8988T (cell line): ENCODE measurements at places on chromosomes 4 and X.

DNA sequence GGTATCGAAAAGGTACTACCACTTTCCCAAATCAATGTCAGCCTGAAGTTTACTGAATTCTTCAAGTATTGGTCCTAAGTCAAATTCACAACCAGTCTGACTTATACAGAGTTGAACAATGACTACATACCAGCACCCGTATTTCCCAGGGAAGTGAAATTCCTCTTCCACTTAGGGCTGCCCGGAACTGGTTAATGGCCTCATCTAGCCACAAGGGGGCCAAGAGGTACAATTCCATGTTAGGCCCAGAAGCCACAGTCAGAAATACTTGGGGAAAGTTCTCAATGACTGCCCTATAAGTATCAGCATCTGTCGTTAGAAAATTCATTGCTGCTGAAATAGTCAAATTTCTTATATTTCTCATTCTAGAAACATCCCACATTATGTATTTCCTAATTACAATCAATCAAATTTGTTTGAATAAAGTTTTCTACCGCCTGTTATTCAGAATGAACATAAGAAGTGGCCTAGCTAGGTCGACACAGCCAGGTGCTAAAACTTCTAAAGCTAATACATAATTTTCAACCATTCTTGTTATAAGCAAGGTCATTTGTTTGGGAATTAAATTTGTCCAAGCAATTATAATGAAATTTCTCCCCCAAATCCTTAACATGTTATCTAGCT lies 5.6 kb upstream of the PCDH7 start:
- DNase-seq: no peak

GRCh38 chr4:117968606-117969005 lies 65.7 kb upstream of the NDST3 start:
- DNase-seq: no peak

GRCh38 chrX:23844502-23845138 lies 61.6 kb downstream of the SAT1 start:
- no peak for DNase-seq

DNA sequence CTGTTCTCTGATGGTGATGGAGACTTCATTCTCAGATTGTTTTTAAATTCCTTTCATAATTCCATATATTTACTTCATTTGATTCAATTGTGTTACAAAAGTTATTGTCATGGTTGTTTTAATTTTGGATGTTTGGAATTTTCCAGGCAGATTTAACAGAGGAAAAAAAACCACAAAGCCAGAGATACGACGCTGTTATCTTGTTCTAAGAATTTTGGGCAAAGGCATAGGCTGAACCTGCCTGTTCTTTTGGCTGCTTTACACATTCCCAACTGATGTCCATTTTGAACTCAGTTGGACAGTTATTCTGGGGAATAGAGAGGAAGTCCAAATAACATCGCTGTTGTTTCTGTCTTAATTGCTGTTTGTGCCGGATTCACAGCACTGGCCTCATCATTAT lies 65.7 kb downstream of the LINC00632 start:
- DNase-seq: no peak

DNA sequence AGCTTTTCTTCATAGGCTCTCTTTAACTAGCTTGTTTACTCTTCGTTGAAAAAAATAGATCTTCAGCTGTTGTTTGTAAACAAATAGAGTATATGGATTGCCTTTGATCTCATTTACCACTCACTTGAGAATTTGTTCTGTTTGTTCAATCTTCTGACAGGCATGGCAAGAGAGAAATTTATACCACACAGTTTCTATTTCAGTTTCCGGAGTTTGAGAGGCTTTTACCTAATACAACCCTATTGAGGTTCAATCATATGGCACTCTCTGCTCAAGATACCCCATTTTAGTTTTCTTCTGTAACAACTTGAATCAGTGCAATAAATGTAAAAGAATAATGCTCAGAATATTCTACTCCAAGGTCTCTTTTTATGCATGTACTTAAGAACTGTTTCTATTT lies 148.0 kb downstream of the EMCN start:
- DNase-seq: no peak
